ENCODE measurements at places on chromosomes 4 and X.

DNA sequence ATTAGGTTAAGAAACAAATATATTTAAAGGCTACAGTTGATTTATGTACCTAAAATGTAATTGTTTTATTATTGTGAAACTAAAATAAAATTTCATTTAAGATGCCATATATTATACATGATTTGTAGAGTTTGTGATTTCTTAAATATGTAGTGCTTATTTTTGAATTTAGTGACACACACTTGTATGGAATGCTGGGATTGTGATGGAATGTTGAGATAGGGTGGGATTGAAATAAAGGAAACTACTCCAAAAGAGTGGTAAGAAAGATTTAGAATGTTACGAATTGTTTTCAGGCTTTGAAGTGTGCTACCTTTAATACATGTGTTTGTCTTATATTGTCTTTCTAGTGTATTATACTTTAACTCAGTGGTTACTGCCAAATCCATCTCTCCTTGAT lies 330.3 kb upstream of the PITX2 start:
- DNase-seq, result no peak

DNA sequence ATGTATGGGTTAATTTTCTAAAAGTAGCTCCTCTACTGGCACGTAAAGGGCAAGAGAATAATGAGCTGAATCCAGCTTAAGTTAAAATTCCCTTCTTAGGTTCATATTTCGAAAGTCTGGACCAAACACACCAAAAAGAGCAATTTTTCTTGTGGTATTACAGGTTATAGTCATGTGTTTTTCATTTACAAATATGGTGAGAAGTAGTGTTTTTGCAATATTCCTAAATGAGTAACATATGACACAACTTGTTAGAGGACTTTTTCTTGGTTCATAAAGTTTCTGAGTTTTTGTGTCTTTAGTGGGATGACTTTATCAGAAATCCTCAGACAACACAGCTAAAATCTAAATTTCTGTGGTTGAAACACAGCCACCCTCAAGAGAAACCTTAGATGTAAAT lies 172.1 kb downstream of the AFF2 start:
- DNase-seq, result no peak

DNA sequence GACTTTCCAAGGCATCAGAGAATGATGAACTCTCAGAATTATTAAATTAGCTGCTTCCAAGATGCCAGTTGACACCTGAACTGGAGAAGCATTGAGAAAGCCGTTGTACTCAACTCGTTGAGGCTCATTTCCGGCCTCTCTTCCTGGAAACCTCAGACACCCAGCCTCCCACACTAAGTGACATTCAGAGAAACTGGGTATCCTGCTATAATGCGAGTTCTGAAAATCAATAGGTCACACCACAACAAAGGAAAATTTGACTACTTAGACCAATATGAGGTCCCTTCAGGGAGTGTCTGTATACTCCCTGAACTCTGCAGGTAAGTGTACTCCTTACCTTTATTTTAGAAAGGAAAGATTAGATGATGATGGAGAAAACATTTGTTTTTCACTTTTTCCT lies 51.2 kb downstream of the ENPEP start:
- no peak for DNase-seq

DNA sequence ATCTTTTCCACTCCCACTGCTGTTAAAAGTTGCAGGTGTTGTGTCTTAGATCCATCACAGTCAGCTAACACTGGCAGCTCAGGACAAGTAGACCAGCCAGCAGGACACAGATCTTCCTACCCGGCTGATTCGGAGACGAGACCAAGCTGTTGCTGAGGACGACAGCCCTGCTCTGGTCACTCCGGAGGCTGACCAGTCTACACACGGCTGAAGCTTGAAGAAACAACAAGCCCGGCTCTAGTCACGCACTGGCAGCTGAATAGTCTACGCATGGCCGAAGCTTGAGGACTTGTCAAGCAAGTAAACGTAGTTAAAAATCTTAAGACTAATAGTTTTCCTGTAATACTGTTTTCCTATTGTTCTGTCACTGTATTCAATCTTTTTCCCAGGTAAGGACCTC lies 1.8 kb downstream of the ACOX3 start:
- DNase-seq, result no peak

- no peak for DNase-seq
These were observed 58.5 kb downstream of the ADRA2C start for GRCh38 chr4:3824521-3825270.

- DNase-seq, result no peak
These were observed 30.6 kb downstream of the PTTG2 start for GRCh38 chr4:37990731-37991245.

DNA sequence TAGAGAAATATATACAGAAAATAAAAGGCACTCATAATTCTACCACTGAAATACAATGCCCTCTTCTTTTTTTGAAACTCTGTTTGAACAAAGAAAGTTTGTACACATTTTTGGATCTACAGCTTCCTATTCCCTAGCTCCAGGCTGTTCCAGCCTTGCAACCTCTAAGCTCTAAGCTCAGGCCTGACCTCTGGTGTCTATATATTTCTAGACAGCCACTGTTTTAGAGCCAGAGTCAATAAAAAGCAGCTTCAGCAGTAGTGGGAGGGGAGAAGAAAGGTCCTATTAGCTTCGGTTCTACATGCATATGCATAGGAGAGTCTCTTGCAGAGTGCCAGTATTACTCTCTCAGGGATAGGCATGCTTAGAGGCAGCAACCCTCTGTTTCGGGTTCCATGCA lies 39.7 kb downstream of the CLDN2 start:
- DNase-seq, result no peak

GRCh38 chr4:125187226-125188176 lies 127.3 kb upstream of the FAT4 start:
- no peak for DNase-seq

- DNase-seq, result no peak
These were observed 83.5 kb downstream of the CDS1 start for GRCh38 chr4:84666439-84666838.

- DNase-seq, result no peak
These were observed 495.4 kb downstream of the PCDH19 start for GRCh38 chrX:99914635-99915034.

DNA sequence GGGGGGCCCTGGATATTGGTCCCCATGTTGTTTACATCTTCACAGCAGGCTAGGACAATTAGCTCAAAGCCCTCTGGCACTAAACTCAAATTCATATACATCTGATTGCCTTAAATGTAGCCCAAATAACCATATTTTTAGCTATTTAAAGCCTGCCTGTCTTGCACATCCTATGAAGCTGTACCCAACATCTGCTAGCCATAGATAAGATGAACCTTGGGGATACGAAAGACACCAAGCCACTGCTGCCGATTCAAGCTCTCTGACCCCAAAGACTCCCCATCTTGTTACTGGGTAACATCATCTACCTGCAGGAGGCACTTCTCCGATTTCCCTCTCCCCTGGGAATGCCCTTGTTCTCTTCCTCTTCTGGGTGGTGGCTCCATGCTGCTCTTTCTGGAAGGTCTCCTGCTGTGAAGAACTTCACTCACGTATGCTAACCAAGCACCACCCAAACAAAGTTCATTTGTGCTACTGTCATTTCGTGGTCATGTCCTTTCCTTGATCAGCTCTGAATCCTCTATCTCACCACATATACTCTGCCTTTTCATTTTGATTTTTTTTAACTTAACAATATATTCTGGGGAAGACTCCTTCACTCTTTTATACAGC lies 107.7 kb upstream of the ATXN3L start:
- no peak for DNase-seq

DNA sequence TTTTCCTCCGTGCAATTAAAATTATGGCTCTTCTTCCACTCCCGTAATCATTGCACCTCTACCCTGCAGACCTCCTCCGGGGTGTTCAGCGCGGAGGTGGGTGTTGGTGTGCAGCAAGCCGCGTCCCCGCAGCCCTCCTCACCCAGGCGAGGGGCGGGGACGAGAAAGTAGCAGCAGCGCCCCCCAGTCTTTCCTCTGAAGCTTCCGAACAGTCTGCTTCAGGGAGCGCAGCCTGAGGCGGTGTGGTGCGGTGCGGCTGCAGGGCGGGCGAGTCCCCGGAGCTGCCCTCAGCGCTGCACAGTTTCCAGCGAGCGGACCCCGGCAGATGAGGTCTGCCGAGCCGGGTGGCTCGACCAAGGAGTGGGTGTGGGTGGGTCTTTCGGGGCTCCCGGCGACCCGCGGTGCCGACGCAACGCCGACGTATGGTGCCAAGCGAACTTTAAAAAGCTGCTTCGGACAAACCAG lies at the start of gene FRAS1:
Gene FRAS1, plus strand, starts transcription at position 189 of the 465 bp plus-strand sequence. CDS start 687 bp downstream, outside the sequence.
- DNase-seq, result no peak

- no peak for DNase-seq
These were observed 16.8 kb upstream of the TBC1D14 start for GRCh38 chr4:6892909-6893202.

- DNase-seq, result peak; percentile 84
These were observed 1.5 kb downstream of the PIM2 start for GRCh38 chrX:48917139-48918001.

GRCh38 chr4:80035336-80035735 lies 37.7 kb downstream of the ANTXR2 start:
- DNase-seq, result no peak

DNA sequence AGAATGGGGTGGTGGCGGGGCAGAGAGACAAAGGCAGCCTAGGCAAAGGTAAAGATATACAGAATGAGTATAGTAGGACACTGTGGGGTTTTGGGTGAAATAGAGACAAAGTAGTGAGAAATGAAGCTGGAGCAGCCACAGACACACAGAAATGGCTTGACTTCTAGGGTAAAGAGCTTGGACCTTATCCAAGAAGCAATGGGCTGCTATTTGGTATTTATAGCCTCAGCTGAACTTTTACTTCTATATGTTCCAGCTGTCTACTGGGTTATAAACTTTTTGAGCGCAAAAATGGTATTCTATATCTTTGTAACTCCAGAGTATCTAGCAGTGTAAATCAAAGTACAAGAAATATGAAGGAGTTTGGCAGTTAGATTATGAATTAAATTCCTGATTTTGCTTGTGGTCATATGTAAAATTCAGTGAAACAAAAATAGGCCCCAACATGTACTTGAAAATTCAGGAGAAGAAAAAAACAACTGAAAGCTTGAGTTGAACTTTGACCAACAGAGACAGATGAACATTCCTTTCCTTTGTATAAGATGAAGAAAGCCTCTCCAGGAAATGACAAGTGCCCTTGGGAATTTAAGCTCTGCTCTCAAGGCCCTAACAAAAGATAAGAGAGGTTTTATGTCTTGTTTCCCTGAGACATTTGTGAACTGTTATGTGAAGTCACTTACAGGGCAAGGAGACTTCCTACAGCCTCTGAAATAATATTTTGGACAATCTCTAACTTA lies 354.1 kb downstream of the CHIC1 start:
- no peak for DNase-seq

- no peak for DNase-seq
These were observed 94.7 kb downstream of the SEL1L3 start for GRCh38 chr4:25767877-25768725.

GRCh38 chr4:118740869-118741268 lies 55.7 kb downstream of the METTL14 start:
- DNase-seq, result no peak

DNA sequence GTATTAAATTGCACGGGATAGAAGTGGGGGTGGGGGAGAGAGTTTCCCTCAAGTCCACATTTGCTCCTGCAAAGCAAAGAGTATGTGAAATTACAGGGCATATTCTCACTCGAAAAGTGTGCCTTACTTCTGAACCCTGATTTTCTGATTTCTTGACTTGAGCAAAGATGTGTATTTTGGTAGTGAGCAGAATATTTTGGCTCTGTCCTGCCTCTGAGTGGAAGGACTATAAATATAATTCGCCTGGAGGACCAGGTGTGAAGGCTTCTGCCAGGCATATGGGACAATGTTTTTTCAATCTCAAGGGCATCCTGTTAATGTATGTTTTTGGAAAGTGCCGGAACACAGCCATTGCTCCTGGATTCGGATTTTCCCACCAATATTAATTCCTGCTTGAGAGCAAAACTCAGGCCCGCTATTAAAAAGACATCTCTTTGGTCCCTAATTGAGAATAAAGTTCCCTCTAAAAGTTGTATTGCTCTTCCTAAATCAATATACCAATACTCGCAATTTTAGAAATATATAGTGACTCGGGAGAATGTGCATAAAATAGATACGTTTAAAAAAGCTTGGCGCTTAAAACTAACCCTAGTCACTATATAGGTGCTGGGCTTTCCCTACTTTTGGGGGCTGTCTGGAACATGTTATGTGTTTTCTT lies 15.3 kb upstream of the PITX2 start:
- no peak for DNase-seq

- DNase-seq, result peak; percentile 11
These were observed 63.0 kb upstream of the ZXDB start for GRCh38 chrX:57528670-57529255.

DNA sequence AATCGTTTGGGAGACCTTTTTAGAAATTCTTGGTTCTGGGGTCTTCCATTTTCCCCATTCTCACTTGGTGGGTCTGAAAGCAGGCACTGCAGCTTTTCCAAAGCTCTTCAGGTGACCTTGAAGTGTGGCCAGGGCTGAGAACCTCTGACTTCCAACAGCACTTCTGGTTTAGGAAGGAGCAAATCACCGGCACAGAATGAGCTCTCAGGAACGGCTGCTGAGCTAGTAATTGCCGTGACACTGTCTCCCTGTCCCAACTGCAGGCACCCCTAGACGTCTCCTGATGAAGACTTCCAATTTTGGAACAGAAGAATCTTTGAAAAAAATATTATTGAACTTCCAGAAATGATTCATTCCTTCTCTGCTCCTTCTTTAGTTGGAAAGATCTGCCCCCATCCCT lies 31.3 kb downstream of the CD38 start:
- DNase-seq, result no peak

DNA sequence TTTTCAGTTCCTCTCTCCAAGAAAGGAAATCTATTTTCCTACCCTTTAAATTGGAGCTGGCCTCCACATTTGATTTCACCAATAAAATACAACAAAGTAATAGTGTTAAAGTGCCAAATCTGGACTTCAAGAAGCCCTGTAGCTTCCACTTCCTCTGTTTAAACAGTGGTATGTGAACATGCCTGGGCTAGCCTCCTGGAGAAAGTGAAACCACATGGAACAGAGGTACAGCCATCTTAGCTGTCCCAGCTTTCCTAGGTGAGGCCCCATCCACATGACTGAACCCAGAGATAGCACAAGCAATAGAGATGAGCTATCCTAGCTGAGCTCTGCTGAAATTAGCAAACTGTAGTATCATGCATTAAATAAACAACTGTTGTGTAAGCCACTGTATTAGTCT lies 131.8 kb upstream of the VCX start:
- DNase-seq, result no peak

- DNase-seq, result no peak
These were observed 44.2 kb downstream of the TBC1D14 start for GRCh38 chr4:6953751-6954380.

DNA sequence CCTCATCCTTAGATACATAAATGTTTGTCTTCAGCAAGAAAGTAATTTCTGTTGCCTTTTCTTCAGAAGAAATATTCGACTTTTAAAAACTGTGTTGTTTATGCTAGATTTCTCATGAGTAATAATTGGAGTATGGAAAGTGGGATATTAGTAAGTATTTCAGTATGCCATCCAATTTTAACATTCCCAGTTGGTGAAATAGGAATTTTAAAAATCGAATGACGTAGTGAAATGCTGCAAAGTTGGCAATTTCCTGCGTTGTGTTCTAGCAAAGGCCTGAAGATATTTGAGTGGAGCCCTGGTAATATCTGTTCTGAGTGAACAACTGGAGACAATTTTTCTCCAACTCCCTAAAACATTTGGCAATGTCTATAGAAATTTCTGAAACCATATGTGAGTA lies 190.1 kb downstream of the ZNF330 start:
- no peak for DNase-seq

All from activated naive CD4-positive, alpha-beta T cell treated with anti-CD3 and anti-CD28 coated beads, Interleukin-2, amount 50 U/mL, for 16 hours (primary cell).